ENCODE measurements at places on chromosomes 5 and 9. TPM values are rescaled to one million over a fixed set of nuclear protein-coding genes. Genes with fewer than 3 reads are reported as not detected.

The TICAM2 gene
- 3.9 TPM for total RNA-seq

The PCDHB2 gene
- 2.6 TPM for total RNA-seq

- no peak for DNase-seq
These were observed 11.4 kb downstream of the GOLGA1 start for GRCh38 chr9:124929464-124929863.

- DNase-seq: no peak
These were observed 30.6 kb downstream of the CRHBP start for GRCh38 chr5:76983468-76983867.

GRCh38 chr5:122871661-122872060 lies 26.2 kb downstream of the SNX24 start:
- no peak for DNase-seq
